ENCODE measurements at places on chromosomes 3 and 15.

DNA sequence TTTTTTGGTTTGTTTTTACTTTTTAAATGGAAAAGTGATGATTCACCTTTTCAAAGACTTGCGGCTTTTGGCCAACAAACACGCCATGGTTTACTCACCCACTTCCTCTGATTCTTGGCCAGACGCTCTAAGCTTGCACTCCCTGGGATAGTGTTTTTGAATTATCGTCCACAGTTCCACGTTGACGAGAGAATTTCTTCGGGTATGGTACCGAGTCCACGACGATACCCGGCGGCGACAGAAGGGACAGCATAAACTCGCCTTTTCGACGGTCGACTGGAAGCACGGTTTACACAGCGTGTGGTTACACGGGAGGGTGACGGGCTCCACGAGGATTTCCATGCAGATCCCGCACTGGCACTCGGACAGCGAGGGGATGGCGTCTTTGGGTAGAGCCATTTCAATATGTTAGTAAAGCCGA, 783 bp downstream of the RNF168 start:
- DNase-seq, result peak; percentile 51

GRCh38 chr15:100515758-100516157, 13.0 kb downstream of the CERS3 start:
- no peak for DNase-seq

DNA sequence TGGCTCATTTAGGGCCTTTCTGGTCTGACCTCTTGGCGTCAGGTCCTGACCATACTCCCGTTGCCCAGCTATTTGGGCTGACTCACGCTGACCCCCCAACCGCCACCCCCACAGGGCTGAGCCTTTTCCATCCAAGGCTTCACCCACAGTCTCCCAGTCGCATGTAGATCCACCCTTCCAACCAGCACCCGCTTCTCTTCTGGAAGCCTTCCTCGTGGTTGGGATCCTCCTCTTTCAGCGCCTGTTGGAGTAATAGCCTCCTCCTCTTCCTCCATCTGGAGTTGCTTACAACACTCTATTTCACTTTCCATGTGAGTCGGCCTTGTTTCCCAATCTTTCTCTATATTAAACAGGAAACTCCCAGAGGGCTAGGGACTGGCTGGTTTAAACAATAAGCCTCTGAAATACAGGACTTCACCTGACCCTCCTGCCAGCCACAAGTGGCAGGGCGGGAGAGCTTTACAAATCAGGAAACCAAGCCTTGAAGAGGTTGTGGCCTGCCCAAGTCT, 2.1 kb upstream of the ALAS1 start:
- DNase-seq, result no peak

GRCh38 chr3:14203521-14204079, 25.0 kb downstream of the LSM3 start:
- peak; percentile 1 for DNase-seq

GRCh38 chr3:55554634-55555425, 67.7 kb upstream of the WNT5A start:
- DNase-seq, result no peak

GRCh38 chr3:69359916-69360315, 26.0 kb downstream of the FRMD4B start:
- DNase-seq, result no peak

DNA sequence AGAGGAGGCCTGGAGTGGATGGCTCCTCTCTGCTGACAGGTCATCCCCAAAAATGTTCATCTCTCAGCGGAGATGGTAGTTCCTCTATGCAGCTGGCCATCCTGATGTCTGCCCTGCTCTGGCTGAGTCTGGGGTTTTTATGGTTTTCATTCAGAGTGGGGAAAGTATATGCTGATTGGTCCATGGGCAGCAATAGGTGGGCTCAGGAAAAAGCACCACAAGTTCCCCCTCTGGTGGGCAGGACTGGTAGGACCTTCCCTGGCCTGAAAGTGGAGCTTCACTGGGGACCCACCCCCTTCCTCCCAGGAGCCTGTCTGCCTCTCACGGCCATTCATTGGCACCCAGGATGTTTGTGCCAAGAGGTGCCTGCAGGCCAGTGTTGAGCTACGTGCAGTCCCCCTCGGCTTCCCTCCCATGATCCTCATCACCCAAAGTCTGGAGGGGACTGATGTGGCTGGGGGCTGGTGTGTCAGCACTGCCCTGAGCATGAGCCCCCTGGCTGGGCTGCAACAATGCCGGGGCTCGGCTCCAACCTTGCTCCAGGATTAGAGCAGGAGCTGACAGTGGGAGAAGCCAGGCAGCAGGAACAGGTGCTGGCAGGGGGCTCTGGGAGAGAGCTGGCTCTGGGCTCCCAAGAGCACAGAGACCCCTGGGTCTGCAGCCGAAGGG, 13.1 kb upstream of the BLOC1S6 start:
- DNase-seq, result no peak

DNA sequence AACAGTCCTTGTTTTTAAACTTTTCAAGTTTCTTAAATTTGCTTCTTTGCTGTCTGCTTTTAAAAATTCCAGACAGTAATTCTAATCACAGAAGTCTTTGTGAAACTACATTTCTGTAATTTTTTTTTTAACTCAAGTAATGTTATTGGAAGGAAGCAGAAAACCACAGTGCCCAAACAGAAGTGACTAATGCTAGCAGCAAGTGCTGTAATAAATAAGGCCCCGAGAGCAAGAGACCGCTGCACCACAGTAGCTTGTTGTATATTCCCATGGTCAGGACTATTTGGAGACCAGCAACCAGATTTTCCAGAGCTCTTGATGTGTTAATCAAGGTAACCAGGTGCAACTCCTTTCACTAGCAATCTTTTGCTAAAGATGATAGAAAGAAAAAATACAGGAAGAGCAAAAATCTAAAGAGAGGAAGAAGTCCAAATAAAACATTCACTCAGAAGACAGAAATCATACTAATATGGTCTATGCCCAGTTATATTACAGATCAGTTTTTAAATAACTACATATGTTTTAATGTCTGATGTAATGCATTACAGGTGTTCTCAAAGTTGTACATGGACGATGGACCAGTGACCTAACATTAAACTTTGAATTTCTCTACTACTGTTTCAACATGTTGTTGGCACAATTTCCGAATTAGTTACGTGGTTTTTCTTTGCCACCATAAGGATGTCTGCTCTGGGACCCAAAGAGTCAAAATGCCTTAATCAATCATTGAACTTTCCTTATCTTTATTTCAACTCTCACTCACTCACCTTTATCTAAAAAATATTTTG, 36.4 kb downstream of the WWTR1 start:
- no peak for DNase-seq

DNA sequence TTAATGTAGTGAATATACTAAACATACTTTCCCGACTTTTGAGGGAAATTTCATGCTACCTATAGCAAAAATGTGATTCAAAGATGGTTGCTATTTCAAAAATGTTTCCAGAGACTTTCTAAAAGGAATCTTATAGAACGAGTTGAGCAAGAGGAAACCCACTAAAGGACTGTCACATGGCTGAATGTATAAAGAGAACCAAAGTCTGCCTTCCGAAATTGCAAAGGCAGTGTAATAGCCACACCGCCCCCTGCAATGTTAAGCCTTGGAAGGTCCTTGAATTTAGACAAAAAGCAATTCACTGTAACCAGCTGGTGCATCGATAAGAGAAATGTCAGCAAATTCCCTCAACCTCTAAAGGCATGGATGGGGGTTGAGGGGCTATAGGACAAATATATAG, 142.8 kb downstream of the CHL1 start:
- no peak for DNase-seq

DNA sequence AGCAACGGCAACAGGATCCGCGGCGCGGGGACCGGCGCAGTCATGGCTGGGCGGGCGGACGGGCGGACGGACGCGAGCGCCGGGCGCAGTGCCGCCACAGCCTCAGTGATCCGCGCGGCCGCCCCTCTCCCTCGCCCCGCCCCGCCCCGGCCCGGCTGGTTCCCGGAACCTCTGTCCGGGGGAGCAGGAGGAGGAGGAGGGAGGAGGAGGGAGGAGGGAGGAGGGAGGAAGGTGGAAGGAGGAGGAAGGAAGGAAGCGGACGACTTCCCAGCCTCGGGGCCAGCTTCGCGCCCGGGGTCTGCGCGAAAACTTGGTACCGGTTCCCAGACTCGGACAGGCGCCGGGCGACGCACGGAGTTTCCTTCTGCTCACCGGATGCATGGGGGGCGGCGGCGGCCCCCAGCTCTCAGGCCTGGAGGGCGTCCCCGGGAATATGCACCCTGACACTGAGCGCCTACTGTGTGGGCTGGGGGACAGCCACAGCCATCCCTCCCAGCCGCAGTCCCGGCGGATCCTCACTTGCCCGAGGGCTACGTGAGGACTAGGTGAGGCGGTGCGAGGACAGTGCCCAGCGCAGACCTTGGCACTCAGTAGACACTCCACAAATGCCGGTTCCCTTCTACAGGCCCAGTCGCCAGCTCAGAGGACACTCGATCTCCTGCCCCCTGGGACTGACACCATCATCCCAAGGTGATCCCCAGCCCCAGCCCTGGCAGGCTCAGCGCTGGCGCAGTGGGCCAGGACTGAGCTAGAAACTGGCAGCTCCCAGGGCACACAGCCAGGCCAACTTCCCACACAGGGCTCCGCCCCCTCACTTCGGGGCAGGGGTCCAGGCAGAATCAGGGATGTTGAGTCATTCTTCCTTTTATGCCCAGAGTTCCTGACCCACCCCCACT, at the start of gene SHISA5:
Gene SHISA5, minus strand, starts transcription at position 124 of the 896 bp plus-strand sequence. Its CDS starts 80 bp downstream, at position 44.
- no peak for DNase-seq

DNA sequence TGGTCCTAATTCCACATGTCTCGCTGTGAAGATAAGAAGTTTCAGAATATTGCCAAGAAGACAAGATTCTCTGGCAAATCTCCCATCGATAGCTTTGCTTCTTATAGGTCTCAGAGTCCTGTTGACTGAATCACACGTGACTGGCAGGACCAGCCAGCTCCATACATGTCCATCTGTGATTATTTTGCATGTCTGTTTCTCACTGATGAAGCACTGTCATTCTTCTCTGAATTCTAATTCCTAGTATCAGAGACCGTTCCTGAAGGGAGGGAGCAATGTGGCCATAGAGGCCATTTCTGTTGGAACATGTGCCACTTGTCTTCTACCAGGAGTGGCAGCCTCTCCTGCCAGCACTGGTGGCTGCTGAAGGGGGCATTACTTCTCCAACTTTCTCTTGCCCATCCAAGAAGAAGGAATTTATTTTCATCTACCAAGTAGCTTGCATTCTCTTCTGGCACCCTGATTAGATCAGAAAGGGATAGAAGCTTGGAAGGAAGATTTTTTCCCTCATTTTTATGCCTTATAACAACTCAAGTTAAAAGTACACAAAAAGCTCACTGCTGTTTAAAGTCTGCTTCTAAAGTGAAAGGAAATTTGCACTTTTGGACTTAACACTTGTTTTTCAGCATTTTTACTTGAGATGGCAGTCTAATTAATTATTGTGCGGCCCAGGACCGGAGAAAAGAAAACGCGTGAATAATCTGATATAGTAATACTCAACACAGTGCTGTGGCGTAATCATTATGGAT, 115.8 kb downstream of the IQCH start:
- DNase-seq, result no peak

DNA sequence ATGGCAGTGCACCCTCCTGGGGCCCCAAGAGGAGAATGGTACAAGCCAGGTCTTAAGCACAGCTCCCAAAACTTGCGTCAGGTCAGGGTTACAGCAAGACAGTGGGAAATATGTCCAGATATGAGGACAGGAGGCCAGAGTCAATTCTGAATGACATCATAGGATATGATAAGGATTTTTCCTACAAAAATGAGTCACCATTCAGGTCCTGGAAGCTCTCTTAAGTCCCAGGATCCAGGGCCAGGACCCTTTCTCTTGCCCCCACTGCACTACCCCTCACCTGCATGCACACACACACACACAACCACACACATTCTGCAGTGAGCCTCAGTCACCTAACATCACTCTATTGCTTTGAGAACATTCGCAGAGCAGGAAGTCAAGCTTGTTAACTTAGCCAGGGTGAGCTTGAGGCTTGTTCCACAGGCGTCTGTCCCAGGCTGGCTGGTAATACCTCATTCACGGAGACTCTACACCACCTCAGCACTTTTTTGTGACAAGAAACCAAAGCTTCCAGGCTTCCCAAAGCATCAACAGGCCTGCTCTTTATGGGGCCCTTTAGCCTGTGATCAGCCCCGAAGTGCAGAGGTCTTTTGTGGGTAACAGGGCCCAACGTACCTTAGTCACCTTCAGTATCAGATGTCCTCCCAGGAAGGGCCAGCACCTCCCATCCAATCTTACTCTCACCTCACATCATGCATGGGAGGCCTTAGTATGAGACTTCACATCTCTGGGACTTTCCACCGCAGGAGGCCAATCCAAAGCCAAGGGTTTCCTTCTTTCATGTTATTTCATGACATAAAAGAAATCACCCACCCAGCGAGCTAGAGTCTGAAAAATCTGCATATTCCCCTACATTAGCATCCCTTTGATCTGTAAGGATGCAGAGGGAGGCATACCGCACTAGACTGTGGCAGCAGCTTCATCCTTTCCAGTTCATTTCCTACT, 74.0 kb upstream of the LIPC start:
- DNase-seq, result no peak

GRCh38 chr3:88113311-88114162, 36.2 kb upstream of the C3orf38 start:
- no peak for DNase-seq

DNA sequence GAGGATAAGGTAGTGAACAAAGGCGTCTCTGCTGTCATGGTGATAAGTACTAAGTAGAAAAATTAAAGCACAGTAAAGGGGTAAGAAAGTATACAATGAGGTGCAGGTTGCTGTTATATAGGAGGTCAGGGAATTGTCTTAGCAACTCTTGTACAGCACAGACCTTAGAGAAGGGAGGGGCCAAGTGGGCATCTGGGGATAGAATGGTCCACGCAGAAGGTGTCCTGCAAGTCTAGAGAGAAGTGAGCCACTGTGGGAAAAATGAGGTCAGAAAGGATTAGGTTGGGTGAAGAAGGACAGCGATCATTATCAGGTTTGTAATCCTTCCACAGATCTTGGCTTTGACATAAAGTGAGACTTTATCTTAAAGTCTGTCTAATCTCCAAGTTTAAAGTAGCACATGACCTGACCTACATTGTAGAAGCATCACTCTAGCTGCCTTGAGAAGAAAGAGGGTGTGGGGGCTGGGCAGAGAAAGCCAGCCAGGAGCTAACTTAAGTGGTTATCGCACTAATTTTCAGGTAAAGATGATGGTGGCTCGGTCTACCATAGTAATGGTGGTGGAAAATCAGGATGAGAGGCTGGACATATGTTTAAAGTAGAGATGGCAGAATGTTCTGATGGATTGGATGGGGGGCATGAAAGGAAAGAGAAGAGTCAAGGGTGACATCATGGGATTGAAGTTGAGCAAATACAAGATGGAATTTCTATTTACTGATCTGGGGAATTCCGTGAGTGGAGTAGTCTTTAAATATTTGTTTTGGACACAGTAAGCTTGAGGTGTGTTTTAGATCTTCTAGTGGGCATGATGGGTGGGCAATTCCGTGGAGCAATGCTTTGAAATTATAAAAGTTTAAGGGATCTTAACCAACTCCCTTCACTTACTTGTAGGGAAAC, 919.2 kb downstream of the ROBO1 start:
- no peak for DNase-seq

GRCh38 chr3:126157083-126157768, 23.2 kb downstream of the ALDH1L1 start:
- DNase-seq, result no peak

GRCh38 chr3:60142009-60142408, 1092.2 kb upstream of the CFAP20DC start:
- DNase-seq, result no peak

GRCh38 chr3:72816862-72817355, 31.3 kb downstream of the SHQ1 start:
- no peak for DNase-seq
